ENCODE measurements at places on chromosomes 5 and 9.

DNA sequence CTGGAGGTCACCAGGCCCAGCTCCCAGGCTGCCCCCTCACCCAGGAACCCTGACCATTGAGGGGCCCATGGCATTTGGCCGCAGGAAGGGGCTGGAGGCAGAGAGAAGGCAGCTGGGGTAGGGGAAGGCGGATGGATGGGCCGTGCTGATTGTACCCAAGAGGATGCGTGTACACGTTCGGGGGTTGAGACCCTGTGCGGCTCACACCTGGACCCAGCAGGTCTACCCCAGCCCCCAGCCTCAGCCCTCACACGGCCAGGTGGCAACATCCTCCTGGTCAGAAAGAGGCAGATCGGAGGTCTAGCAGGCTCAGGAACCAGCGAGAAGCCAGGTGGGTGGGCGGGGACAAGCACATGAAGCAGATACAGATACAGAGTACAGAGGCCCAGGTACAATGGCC is 33.7 kb downstream of the NACC2 start:
- no peak for DNase-seq

- DNase-seq = no peak
These were observed 53.0 kb upstream of the NXNL2 start for GRCh38 chr9:88481933-88482332.

DNA sequence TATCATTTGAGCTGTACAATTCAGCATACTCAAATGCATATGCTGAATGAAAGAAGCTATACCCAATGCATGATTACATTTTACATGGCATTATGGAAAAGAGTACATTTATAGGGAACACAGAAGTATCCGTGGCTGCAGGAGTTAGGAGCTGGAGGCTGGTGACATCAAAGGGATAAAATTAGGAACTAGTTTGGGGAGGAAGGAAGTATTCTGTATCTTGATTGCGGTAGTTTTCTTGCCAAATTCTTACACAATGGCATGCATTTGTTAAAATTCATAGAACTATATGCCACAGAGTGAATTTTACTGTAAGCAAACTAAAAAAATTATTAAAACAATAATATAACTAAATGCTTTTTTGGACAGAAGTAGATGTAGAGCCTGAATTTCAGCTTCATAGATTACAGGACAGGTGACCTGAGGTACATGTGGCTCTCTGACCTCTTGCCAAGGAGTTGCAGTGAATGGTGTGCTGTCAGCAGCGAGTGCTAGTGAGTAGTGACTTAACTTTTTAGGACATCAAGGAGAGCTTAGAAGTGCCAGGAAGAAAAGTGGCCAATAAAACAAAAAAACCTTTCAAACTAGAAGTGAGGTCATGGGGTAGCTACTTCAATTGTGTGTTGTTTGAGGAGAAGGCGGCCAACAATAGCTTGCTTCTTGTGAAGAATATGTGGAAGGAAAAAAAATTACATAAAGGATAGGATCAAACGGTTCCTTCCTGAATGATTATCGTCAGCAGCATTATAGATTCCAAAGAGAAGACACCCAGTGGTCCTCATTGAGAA is 514.9 kb upstream of the CLINT1 start:
- DNase-seq = no peak

DNA sequence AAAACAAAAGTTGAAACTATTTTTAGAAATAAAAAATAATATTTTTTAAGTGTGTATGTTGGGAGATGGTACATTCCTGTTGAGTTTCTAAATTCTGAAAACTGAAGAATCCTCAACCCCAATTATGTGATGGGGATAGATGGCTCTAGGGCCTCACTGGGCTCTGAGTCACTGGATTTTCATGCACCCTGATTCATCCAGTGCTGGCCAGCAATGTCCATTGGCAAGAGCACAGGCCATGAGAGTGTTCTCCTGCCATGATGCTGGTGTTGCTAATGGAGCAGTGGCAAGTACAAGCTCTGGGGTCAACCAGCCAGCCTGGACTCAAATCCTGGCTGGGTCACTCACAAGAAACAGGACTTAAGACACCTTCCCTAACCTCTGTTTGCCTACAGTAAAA is 23.3 kb downstream of the SMIM23 start:
- no peak for DNase-seq

DNA sequence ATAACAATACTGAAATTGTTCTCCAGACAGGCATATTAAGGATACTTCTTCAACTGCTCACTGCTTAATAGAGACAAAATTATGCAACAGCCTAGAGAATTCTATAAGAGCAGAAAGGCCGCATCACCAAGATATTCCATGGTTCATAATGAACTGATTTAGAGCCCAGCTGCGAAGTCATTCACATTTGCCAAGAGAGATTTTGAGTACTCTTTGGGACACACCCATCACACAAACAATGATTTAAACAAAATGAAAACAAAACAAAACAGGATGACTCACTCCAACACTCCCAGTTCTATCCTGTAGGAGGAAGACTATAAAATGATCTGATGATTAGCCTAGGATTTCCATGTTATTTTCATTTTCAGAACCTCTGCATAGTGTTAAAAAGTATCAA is 145.7 kb upstream of the GNA14 start:
- no peak for DNase-seq
